NCI-H1105 treated with DMSO at 0.1 percent for 48 hours (cell line): ENCODE measurements at places on chromosomes 3 and 15.
A peak's percentile ranks its signal among the peaks of the same experiment; 100 is the strongest.

DNA sequence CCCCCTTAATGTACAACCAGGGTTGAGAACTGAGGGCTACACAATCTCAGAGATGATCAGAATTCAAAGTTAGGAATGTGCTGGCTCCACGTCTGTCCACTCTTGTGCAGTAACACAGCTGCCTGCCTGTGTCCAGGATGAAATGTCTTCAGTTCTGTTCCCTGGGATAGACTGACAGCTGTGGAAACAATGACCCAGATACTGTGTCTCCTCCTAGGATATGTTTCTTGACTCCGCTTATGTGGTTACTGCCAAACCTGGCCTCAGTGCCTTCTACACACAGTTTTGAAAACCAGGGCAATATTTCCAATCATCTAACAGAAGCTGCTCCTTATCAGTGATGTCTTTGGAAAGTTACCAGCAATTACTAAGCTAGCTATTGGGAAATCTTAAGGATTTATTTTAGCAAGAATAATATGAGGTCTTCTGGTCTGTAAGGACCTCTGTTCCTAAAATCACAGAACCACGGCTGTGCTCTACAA lies 67.6 kb downstream of the NOX5 start:
- DNase-seq = no peak

GRCh38 chr3:194569252-194569651 lies 64.0 kb downstream of the TMEM44 start:
- DNase-seq = no peak

- peak; percentile 48 for DNase-seq
Measured at GRCh38 chr3:124034016-124034843, 42.3 kb upstream of the ROPN1 start.

GRCh38 chr15:64803526-64803925 lies 21.9 kb downstream of the PIF1 start:
- no peak for DNase-seq
